Caco-2 (cell line): ENCODE measurements at places on chromosomes 5 and 9. TPM values are rescaled to one million over a fixed set of nuclear protein-coding genes. Genes with fewer than 3 reads are reported as not detected.

HRH2 gene
- not detected in 2 replicates for total RNA-seq

ZFP37 gene
- not detected in 2 replicates for total RNA-seq

ANKRD18A gene
- total RNA-seq = 0.16 and 2.6 TPM in 2 replicates

HRCT1 gene
- total RNA-seq = not detected in 2 replicates

KLHL3 gene
- 3.5 TPM in 2 replicates for total RNA-seq

DNA sequence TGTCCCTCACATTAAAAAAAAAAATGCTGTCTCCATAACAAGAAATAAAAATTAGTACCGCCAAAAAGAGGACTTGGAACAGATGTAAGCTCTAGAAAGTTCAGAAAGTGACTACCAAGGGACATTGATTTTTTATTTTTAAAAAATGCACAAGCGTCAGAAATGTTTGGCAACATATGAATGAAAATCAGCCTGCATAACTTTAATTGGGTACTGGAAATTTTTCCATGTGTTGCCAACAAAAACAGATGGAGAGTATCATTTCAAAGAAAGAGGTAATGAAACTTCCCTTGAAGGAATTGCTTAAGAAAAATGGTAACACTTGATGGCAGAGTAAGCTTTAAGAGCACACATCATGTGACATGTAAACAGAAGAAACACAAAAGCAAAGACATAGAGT is 47.2 kb downstream of the OR2K2 start:
- H3K27me3 ChIP-seq = no peaks in the 10 kb centered on the region
- no peaks in the 10 kb centered on the region for H3K4me1 ChIP-seq
- no peak for DNase-seq
- no peaks in the 10 kb centered on the region for H3K36me3 ChIP-seq
- H3K4me3 ChIP-seq = no peak overlapping the region
- no peak overlapping the region for H3K27ac ChIP-seq

GRCh38 chr5:154345255-154345952 is 100.4 kb upstream of the SAP30L start:
- 0 out of 2 replicates have a peak, but pooled peaks cover 4% of the 10 kb centered on the region for H3K4me1 ChIP-seq
- H3K27me3 ChIP-seq = no peaks in the 10 kb centered on the region
- DNase-seq = no peak
- H3K4me3 ChIP-seq = no peak overlapping the region
- no peaks in the 10 kb centered on the region for H3K36me3 ChIP-seq
- no peak overlapping the region for H3K27ac ChIP-seq

GRCh38 chr9:6543204-6543603 is 102.3 kb downstream of the GLDC start:
- no peak for DNase-seq
- no peaks in the 10 kb centered on the region for H3K4me1 ChIP-seq
- peaks cover 1% of the 10 kb centered on the region for H3K36me3 ChIP-seq
- H3K4me3 ChIP-seq = no peak overlapping the region
- H3K27ac ChIP-seq = no peak overlapping the region

GRCh38 chr5:151063142-151063989 is 17.5 kb downstream of the TNIP1 start:
- no peaks in the 10 kb centered on the region for H3K4me1 ChIP-seq
- DNase-seq = no peak
- no peak overlapping the region for H3K4me3 ChIP-seq
- no peak overlapping the region for H3K27ac ChIP-seq
- H3K36me3 ChIP-seq = peaks cover 3% of the 10 kb centered on the region
- no peaks in the 10 kb centered on the region for H3K27me3 ChIP-seq

DNA sequence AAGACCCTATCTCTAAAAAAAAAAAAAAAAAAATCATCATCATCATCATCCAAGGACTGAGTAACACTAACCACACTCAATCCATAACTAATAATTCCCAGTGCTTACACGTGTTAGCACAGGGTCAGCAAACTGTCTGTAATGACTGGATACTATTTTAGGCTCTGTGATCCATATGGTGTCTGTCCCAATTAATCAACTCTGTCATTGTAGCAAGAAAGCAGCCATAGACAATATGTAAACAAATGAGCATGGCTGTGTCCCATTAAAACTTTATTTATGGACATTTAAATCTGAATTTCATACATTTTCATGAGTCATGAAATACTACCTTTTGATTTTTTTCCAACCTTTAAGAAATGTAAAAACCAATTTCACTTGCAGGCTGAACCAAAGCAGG is 148.4 kb downstream of the SIL1 start:
- H3K27me3 ChIP-seq = no peaks in the 10 kb centered on the region
- no peak for DNase-seq

- DNase-seq = no peak
- no peak overlapping the region for H3K4me3 ChIP-seq
Observed at GRCh38 chr5:172351240-172351778, 67.7 kb upstream of the UBTD2 start.

DNA sequence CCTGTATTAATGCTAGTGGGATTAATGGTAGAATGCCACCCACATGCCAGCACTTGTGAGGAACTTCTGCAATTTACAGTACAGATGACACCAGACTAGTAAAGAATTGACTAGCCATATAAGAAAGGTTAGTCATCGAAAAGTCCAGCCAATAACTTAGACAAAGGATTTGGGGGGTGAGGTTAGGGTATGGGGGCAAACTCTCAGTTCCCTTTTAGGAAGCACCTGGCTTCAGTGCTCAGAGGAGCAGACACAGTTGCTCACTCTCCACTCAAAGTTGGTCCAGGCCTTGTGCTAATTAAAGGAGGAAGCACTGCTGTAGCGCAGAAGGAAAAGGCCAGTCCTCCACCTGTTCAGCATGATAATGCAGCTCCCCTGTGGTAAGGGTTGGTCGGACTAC is 25.2 kb downstream of the TGFBR1 start:
- peaks cover 3% of the 10 kb centered on the region; the same call in 1 of the 2 replicates for H3K4me1 ChIP-seq
- no peaks in the 10 kb centered on the region for H3K27me3 ChIP-seq
- DNase-seq = no peak
- H3K27ac ChIP-seq = no peak overlapping the region
- H3K36me3 ChIP-seq = no peaks in the 10 kb centered on the region

- no peak overlapping the region for H3K4me3 ChIP-seq
- H3K4me1 ChIP-seq = peaks cover 10% of the 10 kb centered on the region; the same call in 1 of the 2 replicates
- H3K27me3 ChIP-seq = no peaks in the 10 kb centered on the region
- H3K36me3 ChIP-seq = no peaks in the 10 kb centered on the region
Observed at GRCh38 chr5:135632798-135633197, 54.0 kb upstream of the CXCL14 start.

DNA sequence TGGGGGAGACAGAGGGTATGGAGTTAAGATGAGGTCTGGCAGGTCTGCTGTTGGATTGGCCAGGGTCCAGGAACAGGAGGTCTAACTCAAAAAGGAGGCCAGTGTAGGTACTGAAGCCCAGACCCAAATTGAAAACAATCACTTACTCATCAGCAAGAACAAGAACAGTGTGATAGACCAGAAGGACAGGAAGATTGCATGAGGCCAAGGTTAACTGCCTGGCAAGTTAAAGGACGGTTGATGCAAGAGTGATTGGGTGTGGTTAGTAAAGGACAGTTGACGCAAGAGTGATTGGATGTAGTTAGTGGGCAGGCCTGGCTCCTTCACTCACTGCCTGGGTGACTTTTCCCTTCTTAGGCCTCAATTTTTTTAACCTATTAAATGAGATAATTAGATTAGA is 132.6 kb downstream of the PDZD2 start:
- no peaks in the 10 kb centered on the region for H3K36me3 ChIP-seq
- no peak overlapping the region for H3K4me3 ChIP-seq
- no peak for DNase-seq
- H3K4me1 ChIP-seq = no peaks in the 10 kb centered on the region

DNA sequence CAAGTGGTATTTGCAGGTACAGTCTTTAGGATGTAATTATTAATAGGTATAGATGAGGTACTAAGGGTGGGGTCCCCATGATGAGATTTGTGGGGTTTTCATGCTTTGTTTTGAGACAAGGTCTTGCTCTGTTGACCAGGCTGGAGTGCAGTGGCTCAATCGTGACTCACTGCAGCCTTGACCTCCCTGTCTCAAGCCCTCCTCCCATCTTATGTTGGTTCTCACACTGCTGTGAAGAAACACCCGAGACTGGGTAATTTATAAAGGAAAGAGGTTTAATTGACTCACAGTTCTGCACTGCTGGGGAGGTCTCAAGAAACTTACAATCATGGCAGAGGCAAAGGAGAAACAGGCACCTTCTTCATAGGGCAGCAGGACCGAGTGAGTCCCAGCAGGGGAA is 217.5 kb downstream of the CDK5RAP2 start:
- H3K36me3 ChIP-seq = no peaks in the 10 kb centered on the region
- H3K27ac ChIP-seq = no peak overlapping the region
- H3K27me3 ChIP-seq = no peaks in the 10 kb centered on the region

DNA sequence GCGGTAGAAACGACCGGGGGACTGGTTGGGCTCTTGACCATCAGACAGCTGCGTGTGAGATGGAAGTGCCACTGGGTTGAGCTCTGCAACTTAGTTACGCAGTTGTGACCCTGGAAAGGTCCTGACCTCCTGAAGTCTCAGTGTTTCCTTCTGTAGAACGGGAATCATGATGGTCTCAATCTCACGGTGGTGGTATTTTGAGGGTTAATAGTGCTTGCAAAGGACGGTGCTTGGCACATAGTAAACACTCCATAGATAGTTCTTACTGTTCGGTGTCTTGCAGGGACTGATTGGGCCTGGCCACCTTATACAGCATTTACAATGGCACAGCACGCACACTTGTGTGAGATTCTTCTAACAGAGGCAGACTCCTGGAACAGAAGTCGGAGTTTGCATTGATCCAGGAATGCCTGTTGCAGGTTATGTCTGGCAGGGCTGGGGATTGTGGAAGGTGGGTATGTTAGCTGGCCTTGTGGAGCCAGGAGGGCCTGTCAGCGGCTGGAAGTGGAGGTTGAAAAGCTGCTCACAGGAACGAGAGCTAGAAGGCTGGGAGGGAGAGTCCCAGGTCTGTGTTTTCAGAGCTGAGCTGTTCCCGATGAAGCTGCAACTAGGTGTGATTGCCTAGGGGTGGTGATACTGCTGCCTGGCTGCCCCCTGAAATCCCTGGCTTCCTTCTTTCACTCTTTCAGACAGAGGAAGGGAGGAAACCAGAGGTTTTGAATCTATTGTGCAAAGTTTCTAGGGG is 962 bp upstream of the TXN start:
- peaks cover 34% of the 10 kb centered on the region for H3K4me1 ChIP-seq
- H3K27ac ChIP-seq = peak overlapping the region; percentile 99
- peak overlapping the region; percentile 96 for H3K4me3 ChIP-seq

DNA sequence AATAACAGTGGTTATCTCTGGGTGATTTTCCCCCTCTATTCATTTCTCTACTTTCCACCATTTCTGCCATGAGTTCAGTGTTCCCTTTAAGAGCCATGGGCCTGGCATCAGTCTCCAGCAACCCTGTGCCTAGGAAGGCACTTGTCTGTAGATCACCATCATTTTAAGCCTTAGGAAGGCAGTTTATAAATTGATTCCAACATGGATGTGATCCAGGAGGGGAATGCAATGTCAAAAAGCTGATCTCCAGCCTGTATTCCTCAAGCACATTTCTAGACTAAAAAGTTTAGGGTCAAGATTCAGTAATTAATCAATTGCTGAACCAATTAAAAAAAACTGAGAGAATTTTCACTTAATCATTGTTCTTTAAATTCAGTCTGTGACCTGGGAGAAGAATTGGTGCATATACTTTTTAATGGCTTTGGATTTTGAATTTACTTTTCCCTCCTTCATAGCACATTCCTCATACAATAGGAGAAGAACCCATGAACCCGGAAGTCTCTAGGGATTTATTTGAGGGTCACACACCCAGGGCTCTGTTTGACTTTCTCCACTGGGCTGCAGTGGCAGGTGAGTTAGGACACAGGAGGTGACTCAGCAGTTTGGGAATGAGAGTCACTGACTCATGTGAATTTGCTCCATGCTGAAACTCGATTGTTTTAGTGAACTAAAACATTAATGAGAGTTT is 6.1 kb upstream of the ERMP1 start:
- peak overlapping the region; percentile 86 for H3K27ac ChIP-seq
- H3K27me3 ChIP-seq = no peaks in the 10 kb centered on the region
- peak; percentile 77 for DNase-seq
- no peaks in the 10 kb centered on the region for H3K36me3 ChIP-seq

- H3K4me3 ChIP-seq = no peak overlapping the region
- no peaks in the 10 kb centered on the region for H3K4me1 ChIP-seq
- DNase-seq = no peak
- no peaks in the 10 kb centered on the region for H3K36me3 ChIP-seq
Observed at GRCh38 chr5:82563745-82564144, 285.6 kb upstream of the RPS23 start.

DNA sequence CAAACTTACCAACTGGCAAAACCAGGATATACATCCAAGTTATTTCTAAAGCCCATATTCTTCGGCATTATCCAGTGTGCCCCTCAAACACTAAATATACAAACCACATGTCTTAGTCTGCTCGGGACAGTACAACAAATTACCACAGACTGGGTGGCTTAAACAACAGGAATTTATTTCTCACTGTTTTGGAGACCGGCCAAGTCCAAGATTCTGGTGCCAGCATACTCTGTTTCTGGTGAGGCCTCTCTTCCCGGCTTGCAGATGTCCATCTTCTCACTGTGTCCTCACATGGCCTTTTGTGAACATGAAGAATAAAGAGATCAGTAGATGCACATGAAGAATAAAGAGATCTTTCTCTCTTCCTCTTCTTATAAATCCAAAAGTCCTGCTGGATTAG is 12.9 kb upstream of the SLCO6A1 start:
- H3K27ac ChIP-seq = no peak overlapping the region
- no peaks in the 10 kb centered on the region for H3K4me1 ChIP-seq
- no peak for DNase-seq
- H3K36me3 ChIP-seq = no peaks in the 10 kb centered on the region
- no peak overlapping the region for H3K4me3 ChIP-seq

DNA sequence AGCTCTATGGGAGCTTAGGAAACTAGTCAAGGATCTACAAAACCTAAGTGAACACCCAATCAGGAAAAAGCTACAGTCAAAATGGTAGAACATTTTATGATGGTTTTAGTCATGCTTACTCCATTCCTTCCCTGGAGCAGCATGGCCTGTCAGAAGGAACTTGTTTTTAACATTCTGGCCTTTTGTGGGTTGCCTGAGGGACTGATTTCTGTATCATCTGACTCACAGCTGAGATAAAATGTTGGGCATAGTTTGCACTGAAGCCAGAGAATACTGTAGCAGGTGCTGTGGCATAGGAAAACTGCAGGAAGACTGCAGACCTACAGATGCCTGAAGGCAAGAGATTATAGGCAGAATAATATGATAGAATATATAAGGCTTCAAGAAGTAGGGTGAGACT is 719.6 kb upstream of the GRAMD2B start:
- H3K4me1 ChIP-seq = peaks cover 24% of the 10 kb centered on the region
- no peak overlapping the region for H3K4me3 ChIP-seq
- H3K36me3 ChIP-seq = no peaks in the 10 kb centered on the region
- H3K27me3 ChIP-seq = no peaks in the 10 kb centered on the region
- H3K27ac ChIP-seq = no peak overlapping the region

DNA sequence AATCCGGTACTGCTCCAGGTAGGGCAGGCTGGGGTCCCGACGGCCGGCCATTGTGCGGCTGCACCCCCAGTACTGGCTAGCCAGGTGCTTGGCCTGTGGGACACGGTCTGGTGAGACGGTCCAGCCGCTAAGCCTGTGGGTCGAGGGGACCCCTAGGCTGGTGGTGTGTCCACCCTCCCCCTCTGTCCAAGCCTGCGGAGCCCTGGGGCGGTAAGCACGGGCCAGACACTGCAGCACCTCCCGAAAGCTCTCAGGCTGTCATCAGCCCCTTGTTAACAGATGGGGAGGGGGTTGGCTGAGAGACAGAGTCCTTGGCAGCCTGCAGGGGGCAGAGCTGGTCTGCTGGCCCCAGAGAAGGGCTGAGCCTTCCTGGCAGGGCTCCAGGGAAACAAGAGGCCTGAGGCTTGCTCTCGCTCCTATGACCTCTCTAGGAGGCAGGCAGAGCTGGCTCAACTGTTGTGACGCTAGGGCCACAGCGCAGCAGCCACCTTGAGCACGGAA is 11.8 kb upstream of the MRNIP start:
- peaks cover 2% of the 10 kb centered on the region for H3K36me3 ChIP-seq
- no peaks in the 10 kb centered on the region for H3K4me1 ChIP-seq
- H3K27ac ChIP-seq = no peak overlapping the region
- no peaks in the 10 kb centered on the region for H3K27me3 ChIP-seq
